ENCODE measurements at places on chromosomes 13 and 19. TPM values are rescaled to one million over a fixed set of nuclear protein-coding genes. Genes with fewer than 3 reads are reported as not detected.

The RNF113B gene
- not detected for total RNA-seq

The RETN gene
- not detected for total RNA-seq

The CCDC70 gene
- total RNA-seq = not detected

The NCR1 gene
- not detected for total RNA-seq

The ZNF468 gene
- total RNA-seq = 10.3 TPM

The SIGLECL1 gene
- not detected for total RNA-seq

The IL11 gene
- total RNA-seq = 0.17 TPM

The GRIK5 gene
- 0.73 TPM for total RNA-seq

The PINLYP gene
- total RNA-seq = 3.7 TPM

The OR7D2 gene
- not detected for total RNA-seq

The LIN7B gene
- 5.6 TPM for total RNA-seq

The SLC10A2 gene
- not detected for total RNA-seq

The MEIOSIN gene
- total RNA-seq = not detected

The B3GNT3 gene
- 0.34 TPM for total RNA-seq

The ATP4B gene
- total RNA-seq = not detected

The ELSPBP1 gene
- not detected for total RNA-seq

The KIR3DL1 gene
- not detected for total RNA-seq

The TMC4 gene
- 0.27 TPM for total RNA-seq

Measured in activated CD4-positive, alpha-beta memory T cell treated with anti-CD3 and anti-CD28 coated beads for 36 hours (primary cell).